ENCODE measurements at places on chromosomes 1 and 21. TPM values are rescaled to one million over a fixed set of nuclear protein-coding genes. Genes with fewer than 3 reads are reported as not detected.

The CLCA4 gene
- not detected for total RNA-seq

The GNG5 gene
- total RNA-seq = 18.1 TPM

The IL23R gene
- total RNA-seq = not detected

The SPRR2E gene
- total RNA-seq = not detected

The LTN1 gene
- total RNA-seq = 74.9 TPM

The NIPAL3 gene
- 41.6 TPM for total RNA-seq

The KANK4 gene
- total RNA-seq = 18.5 TPM

The STUM gene
- 2.9 TPM for total RNA-seq

The CD1B gene
- total RNA-seq = not detected

The FGR gene
- 3.7 TPM for total RNA-seq

The SLC9C2 gene
- not detected for total RNA-seq

The ABL2 gene
- total RNA-seq = 39.9 TPM

The FCRL4 gene
- total RNA-seq = not detected

The ATP1A1 gene
- 143 TPM for total RNA-seq

The TDRKH gene
- 12.3 TPM for total RNA-seq

The EPHX1 gene
- 29.0 TPM for total RNA-seq

The RIMS3 gene
- total RNA-seq = 28.6 TPM

The WARS2 gene
- 26.5 TPM for total RNA-seq

Data from camera-type eye (tissue), 1 donor.